ENCODE measurements at places on chromosomes 1 and 21.

- DNase-seq: peak; percentile 20
Measured at GRCh38 chr1:195768936-195769335, 839.3 kb downstream of the KCNT2 start.

DNA sequence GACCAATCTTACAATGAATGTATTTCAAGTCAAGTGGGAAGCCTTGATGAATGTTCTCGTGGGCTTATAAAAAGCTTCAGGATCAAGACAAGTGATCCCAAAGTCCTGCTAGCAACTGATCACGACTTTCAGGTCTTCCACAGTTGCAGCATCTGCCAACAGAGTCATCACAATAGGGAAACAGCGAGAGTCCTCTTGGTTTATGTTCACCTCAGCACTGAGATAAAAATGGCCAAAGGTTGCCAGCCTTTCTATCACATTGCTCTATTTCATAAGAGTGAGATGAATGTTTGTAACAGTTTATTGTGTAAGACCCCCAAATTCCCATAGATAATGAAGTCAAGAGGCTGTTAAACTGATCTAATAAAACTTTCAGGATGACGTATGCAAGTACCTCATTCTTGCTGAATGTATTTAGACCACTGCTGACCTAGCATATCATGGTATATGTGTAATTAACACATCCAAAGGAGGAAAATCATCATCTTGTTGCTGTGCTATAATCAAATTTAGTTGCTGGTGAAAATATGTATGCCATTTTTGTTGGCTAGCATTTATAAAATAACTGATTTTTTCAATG lies 150.6 kb downstream of the TGFBR3 start:
- no peak for DNase-seq

DNA sequence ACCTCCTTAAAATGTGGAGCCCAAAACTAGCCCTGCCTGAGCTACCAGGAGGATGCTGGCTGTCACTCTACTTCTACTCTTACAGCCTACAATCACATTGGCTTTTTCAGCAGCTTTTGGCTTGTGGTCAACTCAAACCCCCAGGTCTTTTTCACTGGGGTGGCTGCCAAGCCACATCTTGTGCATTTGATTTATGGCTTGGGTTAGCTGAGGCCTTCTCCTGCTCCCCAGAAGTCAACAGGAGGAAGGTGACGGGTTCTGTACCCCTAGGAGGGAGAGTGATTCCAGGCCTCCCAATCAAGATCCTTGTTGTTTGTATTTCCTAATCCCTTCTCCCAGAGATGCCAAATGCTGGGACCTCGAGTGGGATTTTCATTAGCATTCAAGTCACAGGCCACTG lies 124.3 kb downstream of the LACTBL1 start:
- DNase-seq: no peak

- DNase-seq: peak; percentile 13
Measured at GRCh38 chr1:89594096-89594740, 38.7 kb upstream of the LRRC8C start.

- no peak for DNase-seq
Measured at GRCh38 chr1:3656450-3657095, 4.3 kb downstream of the TP73 start.

GRCh38 chr1:173012126-173012525 lies 38.6 kb downstream of the TNFSF18 start:
- peak; percentile 47 for DNase-seq

- DNase-seq: no peak
Measured at GRCh38 chr21:38140207-38140903, 116.4 kb upstream of the KCNJ15 start.

DNA sequence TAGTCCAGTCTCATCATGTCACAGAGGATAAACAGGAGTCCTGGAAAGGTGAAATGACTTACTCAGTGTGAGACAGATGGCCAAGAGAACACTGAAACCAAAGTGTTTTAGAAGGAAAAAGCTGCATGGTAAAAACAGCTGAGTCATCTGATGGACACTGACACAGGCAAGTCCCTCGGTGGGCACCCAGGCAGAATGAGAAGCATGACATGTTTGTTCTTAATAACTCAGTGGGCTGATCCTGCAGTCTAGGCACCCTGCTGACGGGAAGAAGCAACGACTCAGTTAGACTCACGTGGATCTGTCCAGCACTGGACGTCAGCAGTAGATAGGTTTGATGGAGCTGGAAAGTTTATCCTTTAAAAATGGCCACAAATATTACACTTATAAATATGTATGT lies 116.9 kb downstream of the RGS7 start:
- peak; percentile 21 for DNase-seq
